ENCODE measurements at places on chromosomes 11 and 22.

- no peak for DNase-seq
Measured at GRCh38 chr11:134052395-134052987, 16.4 kb upstream of the JAM3 start.

DNA sequence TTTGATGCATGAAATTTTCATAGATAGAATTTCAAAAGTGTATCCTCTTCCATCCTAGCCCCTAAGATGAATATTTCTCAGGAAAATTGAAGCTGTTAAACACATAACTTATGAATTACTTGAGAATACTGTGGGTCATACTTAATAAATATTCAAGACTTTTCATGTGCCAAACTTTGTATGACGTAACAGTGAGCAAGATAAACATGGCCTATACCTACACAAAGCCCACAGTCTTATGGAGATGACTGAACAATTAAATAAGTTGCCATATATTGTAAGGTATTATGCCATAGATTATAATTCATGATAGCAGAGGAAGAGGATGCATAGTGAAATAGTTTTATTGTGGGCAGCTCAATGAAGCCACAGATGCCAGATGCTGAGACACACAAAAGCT, 620.7 kb upstream of the ANO5 start:
- DNase-seq = no peak

DNA sequence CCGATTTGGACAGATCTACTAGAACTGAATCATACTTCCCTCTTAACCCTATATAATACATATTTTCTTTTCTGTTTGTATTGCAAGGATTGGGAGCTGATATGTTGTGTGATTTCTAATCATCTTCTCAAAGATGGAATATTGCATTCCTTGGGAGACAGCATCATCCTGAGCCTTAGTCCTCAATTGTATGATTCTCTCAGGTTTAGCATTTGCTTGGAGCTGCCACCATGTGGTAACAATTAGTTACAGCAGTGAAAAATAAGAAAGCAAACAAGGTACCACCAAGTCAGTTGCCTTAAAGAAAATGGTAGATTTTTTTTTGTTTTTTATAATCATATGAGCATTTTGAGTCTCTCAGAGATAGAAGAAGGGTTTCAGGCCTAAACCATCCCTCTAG, 11.9 kb downstream of the SNX19 start:
- no peak for DNase-seq

DNA sequence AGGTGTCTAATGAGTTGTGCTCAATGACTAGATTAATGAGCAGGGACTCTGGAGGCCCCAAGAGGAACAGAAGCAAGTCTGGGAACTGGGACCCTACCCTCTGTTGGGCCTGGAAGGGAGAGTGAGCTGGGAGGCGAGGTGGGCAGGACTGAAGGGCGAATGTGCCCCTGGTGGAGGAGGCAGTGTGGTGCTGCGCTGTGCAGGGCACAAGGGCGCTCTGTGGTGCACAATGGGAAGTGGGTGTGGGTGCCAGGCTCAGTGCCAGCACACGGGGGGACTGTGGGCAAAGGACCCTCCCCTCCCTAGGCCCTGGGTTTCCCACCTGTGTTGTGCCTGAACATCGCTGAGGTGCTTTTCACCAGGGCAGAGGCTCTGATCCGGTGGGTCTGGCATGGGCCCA, 57.5 kb upstream of the TTLL12 start:
- DNase-seq = no peak

- no peak for DNase-seq
Measured at GRCh38 chr11:32439501-32440210, 4.3 kb upstream of the WT1 start.

- DNase-seq = no peak
Measured at GRCh38 chr11:131248588-131248987, 121.8 kb upstream of the NTM start.

- DNase-seq = no peak
Measured at GRCh38 chr22:29207562-29208501, 2.1 kb downstream of the EMID1 start.

DNA sequence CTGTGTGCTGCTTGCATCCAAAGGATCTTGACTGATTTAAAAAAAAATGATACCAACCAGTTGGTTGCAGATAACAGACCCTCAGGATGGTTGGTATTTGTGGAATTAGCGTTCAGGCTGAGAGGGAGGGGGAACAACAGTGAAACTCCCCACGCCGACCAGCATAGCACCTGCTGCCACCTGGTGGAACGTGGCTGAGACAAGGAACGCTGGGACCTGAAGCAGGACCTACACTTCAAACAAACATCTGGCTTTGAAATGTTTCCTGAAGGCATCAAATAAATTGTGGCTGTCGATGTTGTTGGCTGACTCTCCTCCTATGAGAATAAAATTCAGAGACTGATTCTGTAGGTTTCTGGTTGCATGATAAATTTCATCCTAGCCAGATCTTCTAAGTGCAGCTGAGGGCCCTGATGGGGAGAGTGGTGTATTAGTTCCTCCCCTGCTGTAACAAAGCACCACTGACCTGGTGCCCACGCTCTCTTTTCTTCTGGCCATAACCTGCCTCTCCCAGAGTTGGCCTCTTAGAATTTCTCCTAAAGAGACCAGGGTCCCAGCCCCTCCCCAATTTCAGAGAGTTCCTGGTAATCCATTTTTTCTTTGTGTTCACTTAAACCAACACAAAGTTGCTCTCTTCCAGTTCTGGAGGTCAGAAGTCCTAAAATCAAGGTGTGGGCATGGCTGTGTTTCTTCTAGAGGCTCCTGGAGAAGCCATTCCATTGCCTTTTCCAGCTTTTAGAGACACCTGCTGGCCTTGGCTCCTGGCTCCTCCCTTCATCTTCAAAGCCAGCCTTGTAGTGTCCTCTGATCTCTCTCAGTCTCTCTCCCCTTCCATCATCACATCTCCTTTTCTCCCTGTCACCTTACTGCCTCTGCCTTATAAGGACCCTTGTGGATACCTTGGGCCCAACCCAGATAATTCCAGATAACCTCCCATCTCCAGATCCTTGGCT, 17.3 kb downstream of the APOL2 start:
- no peak for DNase-seq

- no peak for DNase-seq
Measured at GRCh38 chr22:36325154-36326031, 62.4 kb downstream of the MYH9 start.

DNA sequence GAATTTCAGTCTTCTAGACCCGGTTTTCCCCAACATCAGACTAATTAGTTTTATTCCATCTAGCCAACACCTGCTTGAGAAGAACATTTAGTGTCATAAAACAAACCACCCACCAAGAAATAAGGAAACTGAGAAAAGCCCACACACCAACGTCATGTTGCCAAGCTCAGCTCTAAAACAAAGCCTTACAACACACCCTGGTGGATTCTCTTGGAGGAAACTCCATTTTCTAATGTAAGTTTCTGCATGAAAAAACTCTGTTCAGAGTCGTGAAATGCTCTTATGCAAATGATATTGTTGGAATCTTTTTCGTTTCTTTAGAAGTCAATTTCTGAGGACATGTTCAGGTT, 105.0 kb upstream of the RAG2 start:
- no peak for DNase-seq

DNA sequence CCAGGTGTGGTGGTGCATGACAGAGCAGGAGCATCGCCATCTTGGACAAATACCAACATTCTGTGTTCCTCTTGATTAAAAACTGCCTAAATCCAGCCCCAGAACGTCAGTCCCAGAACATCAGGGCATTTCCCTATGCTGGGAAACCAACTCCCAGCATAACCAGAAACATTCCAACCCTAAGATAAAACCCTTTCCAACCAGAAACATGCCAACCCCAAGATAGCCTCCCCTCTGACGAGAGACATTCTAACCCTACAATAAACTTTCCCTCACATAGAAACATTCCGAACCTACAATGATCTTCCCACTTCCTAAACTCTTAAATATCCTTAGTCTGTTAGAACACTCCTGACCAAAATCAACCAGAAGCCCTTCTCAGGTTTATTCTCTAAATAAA, 11.6 kb downstream of the PLAAT4 start:
- no peak for DNase-seq

DNA sequence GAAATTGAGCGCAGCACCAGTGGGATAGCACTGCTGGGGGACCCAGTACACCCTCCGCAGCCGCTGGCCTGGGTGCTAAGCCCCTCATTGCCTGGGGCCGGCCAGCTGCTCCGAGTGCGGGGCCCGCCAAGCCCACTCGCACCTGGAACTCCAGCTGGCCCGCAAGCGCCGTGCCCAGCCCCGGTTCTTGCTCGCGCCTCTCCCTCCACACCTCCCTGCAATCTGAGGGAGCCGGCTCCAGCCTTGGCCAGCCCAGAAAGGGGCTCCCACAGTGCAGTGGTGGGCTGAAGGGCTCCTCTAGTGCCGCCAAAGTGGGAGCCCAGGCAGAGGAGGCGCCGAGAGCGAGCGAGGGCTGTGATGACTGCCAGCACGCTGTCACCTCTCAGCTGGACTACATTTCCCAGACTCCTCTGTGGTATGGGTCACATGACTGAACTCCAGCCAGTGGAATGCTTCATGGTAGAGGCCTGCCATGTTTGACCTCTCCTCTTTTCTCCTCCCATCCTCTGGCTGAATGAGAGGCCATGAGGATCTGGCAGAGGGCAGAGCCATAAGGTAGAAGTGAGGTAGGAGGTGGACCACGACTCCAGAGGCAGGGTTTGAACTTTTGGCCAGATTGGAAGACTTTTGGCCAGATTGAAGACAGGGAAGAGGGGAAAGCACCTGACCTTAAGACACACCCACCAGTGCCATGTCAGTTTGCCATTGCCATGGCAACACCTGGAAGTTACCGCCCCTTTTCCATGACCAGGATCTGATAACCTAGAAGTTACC, 6.2 kb downstream of the MRGPRD start:
- DNase-seq = no peak

- DNase-seq = no peak
Measured at GRCh38 chr11:10410106-10410843, 44.8 kb upstream of the AMPD3 start.

DNA sequence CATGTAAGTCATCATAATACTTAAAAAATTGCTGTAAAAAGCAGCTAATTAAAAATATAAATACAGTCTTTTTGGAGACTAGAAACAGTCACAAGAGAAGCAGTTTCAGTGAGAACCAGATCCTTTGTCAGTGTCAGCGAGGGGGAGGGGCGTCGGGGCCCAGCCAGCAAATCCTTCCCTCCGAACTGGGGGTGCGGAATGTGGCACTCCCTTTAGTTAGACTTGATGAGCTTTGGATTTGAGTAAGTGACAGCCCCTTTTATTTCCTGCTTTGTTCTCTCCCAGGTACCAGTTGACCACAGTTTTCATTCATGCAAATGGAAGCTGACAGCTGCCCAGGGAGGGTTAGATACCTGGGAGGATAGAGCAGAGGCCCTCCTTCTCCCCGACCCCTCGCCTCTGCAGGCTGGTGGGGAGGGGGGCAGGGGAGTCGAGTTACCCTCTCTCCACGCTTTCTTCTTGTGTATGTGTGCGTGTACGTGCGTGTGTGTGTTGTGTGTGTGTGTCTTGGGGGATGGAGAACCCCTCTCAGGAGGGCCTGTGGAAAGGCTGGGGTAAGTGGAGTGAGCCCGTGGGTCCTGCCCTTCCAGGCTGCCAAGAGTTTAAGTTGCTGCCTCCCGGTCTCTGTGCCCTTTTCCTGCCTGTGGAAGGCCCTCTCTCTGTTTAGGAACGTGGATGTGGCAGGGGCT, 38.3 kb downstream of the PTPRJ start:
- no peak for DNase-seq

DNA sequence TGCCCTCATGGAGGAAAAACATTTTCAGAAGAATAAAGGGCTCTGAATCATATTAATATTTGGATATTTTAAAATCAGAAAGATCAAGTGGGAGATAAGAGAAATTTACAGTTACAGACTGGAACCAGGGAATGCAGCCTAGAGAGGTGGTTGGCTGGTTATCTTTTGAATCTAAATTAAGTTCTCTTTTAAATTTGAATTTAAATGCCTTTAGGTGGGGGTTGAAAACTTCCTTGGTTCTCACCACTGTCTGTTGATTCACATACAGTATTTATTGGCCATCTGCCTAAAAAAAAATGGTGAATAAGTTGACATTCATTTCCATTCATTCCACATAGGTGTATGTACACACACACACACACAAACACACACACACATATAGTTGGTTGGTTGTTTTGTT, 35.7 kb upstream of the PTPRJ start:
- no peak for DNase-seq

GRCh38 chr11:60905047-60905446, 1.3 kb downstream of the PRPF19 start:
- no peak for DNase-seq

DNA sequence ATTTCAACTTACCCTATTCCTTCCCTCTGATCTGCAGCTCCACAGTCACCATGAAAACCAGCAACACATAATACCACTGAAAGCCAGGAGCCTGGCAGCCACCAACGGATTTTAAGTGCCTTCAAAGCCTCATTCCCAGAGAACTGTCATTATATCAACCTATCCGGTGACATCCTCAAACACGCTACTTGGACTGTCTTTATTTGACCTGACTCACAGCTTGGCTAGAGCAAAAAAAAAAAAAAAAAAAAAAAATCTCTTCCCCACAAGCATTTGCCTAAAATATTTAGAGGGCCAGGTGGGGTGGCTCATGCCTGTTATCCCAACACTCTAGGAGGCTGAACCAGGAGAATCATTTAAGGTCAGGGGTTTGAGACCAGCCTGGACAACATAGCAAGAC, 32.4 kb upstream of the ARHGAP32 start:
- no peak for DNase-seq

DNA sequence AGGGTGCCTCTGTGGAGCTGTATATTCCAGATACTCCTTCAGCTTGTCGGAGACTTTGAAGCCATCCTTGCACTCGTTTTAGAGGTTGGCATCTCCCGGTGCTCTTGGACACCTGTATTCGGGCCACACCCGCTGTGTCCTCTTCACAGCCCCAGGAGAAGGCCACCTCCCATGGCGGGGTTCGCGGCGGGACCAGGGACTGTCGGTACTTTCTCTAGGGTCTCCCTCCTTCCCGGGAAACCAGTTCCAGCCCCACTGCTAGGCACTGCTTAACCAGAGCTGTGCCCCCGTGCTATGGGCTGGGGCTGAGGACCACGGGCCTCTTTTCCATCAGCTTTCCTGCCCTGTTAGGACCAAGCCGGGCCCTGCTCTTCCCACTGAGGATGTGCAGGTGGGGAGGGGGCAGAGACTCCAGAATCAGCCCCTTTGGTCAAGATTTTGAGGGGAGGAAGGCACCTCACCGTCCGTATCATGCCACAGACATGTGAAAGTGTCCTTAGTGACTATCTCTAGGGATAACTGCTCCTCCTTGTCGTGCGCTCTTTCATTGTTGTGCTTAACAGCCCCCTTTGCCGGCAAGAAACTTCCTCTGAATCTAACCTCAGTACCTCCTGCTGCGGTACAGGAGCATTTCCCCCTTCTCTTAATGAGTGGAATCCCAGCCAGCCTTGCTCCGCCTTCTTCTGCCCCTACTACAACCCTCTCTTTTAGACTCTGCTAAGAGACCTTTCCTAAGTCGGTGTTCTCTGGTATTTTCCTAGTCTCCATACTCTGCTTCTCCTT, 1.2 kb upstream of the B3GAT1 start:
- no peak for DNase-seq

GRCh38 chr11:71955898-71956456, 27.1 kb downstream of the RNF121 start:
- no peak for DNase-seq

Data from GM12891 (cell line).